ENCODE measurements at places on chromosomes 3 and 15.

GRCh38 chr15:46088486-46089445, 453.9 kb downstream of the SQOR start:
- DNase-seq = no peak

- DNase-seq = no peak
Observed at GRCh38 chr15:45719490-45719889, 84.7 kb downstream of the SQOR start.

GRCh38 chr3:4575381-4575780, 82.2 kb downstream of the ITPR1 start:
- peak; percentile 51 for DNase-seq

DNA sequence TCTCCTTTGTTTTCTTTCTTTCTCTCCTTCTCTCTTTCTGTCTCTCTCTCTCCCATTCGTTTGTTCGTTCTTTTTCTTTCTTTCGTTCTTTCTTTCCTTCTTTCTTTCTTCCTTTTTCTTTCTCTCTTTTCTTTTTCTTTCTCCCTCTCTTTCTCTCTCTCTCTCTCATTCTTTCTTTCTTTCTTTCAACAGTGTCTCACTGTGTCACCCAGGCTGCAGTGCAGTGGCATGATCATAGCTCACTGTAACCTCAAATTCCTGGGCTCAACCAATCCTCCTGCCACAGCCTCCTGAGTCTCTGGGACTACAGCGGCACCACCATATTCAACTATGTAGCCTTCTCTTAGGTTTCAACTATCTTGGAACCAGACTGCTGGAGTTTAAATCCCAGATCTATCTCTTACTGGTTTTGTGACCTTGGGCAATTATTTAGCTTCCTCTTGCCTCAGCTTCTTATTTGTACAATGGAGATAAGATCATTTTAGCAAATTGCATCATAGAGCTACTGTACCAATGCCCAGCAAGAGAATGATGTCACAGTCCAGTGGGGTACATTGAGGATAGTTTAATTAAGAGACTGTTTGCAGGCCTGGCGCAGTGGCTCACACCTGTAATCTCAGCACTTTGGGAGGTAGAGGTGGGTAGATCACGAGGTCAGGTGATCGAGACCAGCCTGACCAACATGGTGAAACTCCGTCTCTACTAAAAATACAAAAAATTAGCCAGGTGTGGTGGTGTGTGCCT, 27.3 kb upstream of the PARL start:
- no peak for DNase-seq

DNA sequence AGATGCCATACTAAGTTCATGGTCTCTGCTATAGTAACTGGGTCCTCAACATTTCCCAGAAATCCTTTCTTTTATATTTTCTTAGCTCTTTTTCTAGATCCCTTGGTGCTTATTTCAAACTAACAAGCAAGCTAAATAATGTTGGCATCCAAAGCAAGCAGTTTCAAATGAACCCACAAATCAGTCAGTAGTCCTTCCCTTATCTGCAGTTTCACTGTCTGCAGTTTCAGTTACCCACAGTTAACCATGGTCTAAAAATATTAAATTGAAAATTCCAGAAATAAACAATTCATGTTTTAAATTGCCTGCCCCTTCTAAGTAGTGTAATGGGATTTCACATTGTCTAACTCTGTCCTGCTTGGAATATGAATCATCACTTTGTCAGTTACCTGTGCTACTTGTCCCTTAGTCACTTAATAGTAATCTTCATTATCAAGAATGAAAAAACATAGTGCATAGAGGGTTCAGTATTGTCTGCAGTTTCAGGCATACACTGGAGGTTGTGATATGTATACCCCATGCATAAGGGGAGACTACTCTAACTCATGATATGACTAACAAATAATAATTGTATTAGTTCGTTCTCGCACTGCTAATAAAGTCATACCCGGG, 633.7 kb downstream of the MECOM start:
- no peak for DNase-seq

GRCh38 chr15:82917249-82917648, 35.3 kb downstream of the HOMER2 start:
- DNase-seq = no peak

DNA sequence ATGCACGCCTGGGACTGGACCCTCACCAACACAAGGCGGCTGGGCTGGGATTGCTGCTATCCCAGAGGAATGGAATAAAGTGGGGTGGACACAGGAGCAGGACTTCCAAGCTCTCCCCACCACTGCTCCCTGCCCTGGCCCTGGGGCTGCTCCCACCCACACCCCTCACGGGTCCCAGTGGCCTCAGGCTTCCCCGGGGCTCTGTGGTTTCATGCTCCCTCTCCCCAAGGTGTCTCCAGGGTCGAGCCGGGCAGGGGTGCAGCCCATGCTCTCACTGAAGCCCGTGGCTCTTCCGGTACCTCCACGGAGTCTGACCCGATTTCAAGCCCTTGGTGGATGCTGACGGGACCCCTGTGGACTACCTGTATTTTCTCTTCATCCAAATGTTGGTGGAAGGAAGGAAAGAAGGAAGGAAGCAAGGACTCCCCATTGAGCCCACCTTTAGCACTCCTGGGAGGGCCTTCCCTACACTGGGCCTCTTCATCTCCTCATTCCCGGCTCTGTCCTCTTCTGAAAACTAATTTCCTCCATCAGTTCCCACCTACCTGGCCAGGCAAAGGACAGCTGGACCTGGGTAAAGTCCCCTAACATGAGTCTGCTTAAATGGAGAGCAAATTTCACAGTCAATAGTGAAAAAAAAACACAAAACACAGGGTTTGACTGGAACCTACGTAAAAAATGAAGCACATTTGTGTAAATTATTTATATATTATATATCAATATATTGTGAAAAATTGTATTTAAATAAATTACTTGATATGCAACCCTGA, 44.0 kb upstream of the PCSK6 start:
- no peak for DNase-seq

DNA sequence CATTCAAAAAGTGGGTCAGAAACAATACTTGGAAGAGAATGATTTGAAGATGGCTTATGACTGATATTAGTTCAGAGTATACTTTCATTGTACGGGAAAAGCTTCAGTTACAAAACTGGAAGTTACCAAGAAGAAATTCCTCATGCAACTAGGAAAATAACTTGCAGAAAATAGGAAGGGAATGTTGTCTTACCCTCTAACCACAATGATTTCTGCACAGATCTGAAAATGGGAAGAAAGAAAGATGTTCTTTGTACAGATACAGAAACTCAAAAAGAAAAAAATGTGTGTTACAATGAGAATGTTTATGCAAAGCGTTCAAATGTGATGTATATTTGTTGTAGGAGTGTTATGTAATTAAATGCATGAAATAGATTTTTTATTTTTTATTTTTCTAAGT, 3.7 kb downstream of the ZNF280D start:
- DNase-seq = no peak

DNA sequence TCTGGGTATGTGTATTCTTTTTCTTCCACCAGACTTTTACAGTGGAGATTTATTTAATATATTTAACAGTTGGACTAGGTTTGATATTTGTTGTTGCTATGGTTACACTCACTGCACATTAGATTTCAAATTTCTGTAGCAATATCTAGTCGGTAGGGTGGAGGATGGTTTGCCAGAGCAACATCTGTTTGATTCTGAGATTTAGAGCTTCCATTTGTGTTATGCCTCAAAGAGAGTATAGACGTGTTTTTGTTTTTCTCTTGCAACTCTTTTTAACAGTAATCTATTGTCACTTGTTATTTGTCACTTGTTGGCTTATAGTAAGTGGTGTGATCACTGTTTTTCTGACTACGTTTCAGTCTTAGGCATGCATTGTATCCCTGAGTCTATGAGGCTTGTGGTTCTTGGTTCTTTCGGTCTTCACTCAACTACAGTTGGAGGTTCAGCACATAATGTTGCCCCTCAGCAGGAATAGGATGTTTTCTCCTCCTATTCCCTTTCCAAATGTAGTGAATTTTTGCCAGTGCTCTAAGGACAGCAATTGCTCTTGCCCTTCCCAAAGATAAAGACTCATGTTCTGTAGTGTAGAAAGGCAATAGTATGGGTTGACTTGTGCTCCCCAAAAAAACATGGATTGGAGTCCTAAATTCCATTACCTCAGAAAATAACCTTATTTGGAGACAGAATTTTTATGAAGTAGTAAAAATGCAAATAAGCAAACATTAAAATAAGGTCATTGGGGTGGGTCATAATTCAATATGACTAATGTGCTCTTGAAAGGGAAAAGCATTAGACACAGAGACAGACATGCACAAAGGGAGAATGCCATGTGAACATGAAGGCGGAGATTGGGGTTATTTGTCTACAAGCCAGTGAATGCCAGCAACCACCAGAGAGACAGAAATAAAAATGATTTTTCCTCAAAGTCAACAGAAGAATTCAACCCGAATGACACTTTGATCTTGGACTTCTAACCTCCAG, 692.1 kb downstream of the DIPK2A start:
- no peak for DNase-seq

DNA sequence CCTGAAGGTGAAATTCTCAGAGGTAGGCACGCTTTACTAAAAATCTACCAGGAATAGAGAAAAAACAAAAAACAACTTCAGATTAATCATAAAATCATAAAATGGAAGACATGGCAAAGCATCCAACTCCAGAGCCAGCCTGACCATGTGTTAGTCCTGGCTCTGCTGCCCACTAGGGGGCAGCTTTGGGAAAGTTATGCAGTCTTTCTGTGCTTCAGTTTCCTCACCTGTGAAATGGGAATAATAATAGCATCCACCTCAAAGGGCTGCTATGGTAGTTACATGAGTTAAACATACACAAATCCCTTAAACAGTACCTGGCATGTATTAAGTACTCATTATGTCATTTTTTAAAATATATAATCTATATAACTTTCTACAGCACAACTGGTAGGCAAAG, 52.3 kb downstream of the WNT5A start:
- DNase-seq = no peak

DNA sequence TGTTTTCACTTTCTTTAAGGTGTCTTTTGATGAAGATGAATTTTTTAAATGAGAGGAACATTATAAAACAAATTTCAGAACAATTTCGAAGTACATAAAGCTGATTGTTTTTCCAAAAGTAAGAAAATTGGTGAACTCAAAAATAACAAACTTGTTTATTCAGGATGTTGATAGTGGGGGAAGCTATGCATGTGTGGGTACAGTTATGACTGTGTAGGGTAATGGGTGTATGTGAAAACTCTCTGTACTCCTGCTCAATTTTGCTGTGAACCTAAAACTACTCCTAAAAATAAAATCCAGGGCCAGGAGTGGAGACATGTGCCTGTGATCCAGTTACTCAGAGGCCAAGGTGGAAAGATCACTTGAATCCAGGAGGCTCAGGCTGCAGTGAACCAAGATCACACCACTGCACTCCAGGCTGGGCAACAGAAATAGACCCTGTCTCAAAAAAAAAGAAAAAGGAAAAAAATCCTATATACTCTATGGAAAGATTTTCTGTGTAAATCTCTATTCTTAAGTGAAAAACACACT, 37.2 kb downstream of the PIK3CB start:
- no peak for DNase-seq

DNA sequence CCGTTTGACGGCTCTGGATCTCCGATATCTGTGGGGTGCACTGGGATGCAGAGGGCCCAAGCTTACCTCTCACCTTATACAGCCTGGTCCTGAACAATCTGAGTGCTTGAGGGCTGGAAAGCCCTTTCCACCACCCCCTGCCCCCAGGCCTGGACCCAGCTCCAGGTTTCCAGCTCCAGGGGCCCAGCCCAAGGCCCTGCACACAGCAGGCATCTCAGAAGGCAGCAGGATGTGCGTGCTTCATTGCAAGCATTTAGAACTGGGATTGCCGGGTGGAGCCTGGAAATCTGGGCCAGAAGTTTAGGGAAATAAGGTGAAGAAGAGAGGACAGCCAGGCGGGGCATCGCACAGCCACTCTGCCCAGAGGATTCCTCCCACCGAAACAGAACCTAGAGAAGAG, 25.6 kb downstream of the CCDC33 start:
- no peak for DNase-seq

- DNase-seq = no peak
Observed at GRCh38 chr3:160738048-160738447, 18.0 kb upstream of the PPM1L start.

GRCh38 chr3:153138276-153139210, 23.5 kb upstream of the RAP2B start:
- DNase-seq = peak; percentile 86

DNA sequence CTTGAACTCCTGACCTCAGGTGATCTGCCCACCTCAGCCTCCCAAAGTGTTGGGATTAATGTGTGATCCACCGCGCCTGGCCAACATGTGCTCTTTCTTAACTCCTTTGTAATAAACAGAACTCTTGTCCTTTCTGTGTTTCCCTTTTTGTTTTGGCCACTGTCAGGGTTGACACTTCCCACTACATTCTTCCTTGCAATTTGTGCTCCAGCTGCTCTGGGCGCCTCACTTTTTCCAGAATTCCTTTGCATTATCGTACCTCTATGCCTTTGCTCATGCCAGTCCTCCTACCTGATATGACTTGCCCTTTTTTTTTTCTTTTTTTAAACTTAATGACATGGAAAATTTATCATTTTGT, 38.8 kb upstream of the SMAD3 start:
- DNase-seq = no peak

DNA sequence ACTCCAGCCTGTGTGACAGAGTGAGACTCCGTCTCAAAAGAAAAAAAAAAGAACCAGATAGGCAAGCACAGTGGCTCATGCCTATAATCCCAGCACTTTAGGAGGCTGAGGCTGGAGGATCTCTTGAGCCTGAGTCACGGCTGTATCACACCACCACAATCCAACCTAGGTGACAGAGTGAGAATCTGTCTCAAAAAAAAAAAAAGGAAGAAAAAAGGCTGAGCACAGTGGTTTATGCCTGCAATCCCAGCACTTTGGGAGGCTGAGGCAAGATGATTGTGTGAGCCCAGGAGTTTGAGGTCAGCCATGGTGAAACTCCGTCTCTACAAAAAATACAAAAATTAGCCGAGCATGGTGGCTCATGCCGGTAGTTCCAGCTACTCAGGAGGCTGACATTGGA, 5.6 kb upstream of the NICN1 start:
- DNase-seq = no peak

GRCh38 chr15:79007066-79007465, 62.2 kb upstream of the CTSH start:
- peak; percentile 40 for DNase-seq

- no peak for DNase-seq
Observed at GRCh38 chr15:77738038-77738370, 105.3 kb upstream of the LINGO1 start.

GRCh38 chr3:174957551-174958001, 98.4 kb downstream of the NAALADL2 start:
- peak; percentile 12 for DNase-seq

GRCh38 chr15:38187630-38188313, 64.9 kb upstream of the SPRED1 start:
- DNase-seq = no peak

- DNase-seq = no peak
Observed at GRCh38 chr15:48833526-48834239, 22.8 kb upstream of the CEP152 start.

Data from stromal cell of bone marrow (primary cell).